NCI-H1694 (cell line): ENCODE measurements at places on chromosomes 12 and 14.

DNA sequence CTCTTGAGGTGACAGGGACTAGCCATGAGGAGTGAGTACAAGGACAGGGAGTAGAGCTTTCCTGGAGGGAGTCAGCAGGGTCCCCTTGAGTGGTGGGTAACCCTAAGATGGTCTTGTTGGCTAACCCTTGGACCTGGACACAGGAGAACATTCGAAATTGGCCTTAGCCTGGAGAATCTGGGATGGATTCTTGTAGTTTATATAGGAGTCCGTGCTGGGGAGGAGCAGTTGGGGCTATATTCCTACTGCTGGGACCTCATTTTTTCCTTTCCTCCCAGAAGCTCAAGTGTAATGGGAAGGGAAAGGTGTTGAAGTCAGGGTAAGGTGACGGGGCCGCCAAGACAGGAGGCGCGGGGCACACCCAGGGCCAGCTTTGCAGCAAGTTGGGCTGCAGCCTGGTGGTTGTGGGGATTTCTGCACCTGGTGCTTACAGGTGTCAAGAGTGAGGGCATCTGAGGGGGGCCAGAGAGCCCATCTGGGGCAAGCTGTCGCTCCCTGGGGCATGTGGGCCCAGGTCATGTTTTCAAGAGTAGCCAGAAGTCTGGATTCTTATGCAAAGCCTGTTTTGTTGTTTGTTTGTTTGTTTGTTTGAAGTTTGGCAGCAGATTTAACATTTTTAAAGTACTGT lies 5.1 kb downstream of the BCL7A start:
- no peak for DNase-seq

- DNase-seq: no peak
Observed at GRCh38 chr12:59911516-59911915, 315.7 kb downstream of the SLC16A7 start.

DNA sequence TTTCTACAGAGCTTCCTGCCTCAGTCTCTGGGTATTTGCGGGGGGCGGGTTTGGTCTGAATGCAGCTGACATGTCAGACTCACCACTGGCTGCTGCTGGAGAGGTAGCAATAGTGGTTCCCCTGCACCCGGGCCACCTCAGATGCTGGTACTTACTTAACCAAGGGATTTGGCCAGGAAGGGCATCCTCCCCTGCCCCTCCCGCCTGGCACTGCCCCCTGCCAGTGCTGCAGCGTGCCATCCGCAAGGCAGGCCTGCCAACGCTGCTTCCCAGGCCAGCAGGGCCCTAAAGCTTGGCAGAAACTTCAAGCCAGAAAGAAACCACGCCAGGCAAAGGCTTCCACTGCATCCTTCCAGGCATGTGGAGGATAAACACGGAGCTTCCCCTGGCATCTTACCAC lies 22.1 kb downstream of the RAB35 start:
- DNase-seq: no peak

- DNase-seq: no peak
Observed at GRCh38 chr12:85277191-85277590, 2.8 kb upstream of the ALX1 start.

DNA sequence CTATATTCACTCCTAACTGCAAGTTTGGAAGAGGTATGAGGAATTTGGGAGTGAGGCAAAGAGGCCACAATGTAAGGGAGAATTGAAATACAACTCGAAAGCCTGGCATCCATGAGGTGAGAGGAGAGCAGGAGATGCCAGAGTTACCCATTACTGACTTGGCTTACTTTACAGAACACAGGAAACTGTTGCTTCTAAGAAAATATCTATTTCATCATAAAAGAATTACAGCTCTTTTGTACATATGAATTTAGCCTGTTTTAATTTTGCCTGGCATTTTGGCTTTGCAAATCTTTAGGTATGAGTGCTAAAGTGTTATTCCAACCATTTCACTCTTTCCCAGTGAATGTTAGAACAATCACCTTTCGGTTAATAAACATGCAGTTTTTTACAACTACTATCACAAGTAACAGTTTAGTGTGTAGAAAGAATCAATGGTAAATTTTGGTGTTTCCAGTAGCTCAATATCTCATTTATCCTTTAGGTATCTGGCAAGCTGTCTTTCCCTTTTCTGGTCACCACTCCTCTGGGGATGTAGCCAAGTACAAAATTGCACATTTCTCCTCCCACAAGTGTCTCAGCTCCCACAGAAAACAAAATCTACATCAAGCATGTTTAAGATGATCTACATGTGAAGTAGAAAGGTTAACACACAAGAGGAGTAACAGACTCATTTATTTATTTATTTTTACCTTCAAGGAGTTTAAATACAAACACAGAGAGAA lies 196.6 kb upstream of the DCN start:
- DNase-seq: no peak

GRCh38 chr12:28082096-28082495 lies 108.2 kb upstream of the CCDC91 start:
- DNase-seq: no peak

- DNase-seq: no peak
Observed at GRCh38 chr12:93759512-93760081, 82.4 kb downstream of the CRADD start.

DNA sequence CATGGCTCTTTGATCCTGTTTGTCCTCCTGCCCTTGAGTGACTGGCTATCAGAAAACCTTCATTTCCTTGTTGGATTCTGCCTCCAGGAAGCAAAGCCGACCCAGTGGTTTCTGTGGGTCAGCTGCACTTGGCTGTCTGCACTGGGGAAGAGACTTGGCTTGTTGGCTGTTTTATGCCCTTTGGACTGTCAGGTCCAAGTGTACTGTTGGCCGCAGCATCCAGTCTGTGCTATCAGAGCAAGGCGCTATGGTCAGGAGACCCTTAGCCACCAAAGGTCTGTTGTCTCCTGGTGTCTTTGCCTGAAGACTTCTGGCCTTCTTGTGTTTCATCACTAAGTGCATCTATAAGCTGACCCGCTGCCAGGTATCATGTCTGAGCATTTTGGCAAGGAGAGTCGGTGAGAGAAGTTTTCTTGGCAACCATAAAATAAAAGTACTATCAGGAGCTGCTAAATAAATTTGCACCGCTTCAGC lies 177.4 kb upstream of the HIF1A start:
- DNase-seq: no peak

GRCh38 chr12:107042801-107043200 lies 50.5 kb downstream of the CRY1 start:
- no peak for DNase-seq

GRCh38 chr14:93005838-93006237 lies 82.9 kb downstream of the CHGA start:
- peak; percentile 40 for DNase-seq

- peak; percentile 89 for DNase-seq
Observed at GRCh38 chr14:49173765-49174373, 412.3 kb downstream of the RPS29 start.

- DNase-seq: no peak
Observed at GRCh38 chr14:52153939-52154338, 85.1 kb upstream of the NID2 start.

DNA sequence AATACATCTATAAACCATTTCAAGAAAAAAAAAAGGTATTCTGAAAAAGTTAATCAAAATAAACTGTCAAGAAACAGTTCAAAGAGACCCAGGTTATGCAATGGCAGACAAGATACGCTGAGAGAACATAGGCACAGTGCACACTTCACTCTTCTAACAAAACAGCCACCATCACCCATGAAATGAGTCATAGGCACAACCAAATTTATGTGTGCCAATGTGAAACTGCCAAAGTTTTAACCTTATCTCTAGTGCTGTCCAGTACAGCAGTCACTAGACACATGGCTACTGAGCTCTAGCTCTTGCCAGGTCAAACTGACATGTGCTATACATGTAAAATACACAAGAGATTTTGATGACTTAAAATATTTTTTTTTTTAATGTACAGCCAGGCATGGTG lies 1.4 kb downstream of the CEP128 start:
- no peak for DNase-seq

DNA sequence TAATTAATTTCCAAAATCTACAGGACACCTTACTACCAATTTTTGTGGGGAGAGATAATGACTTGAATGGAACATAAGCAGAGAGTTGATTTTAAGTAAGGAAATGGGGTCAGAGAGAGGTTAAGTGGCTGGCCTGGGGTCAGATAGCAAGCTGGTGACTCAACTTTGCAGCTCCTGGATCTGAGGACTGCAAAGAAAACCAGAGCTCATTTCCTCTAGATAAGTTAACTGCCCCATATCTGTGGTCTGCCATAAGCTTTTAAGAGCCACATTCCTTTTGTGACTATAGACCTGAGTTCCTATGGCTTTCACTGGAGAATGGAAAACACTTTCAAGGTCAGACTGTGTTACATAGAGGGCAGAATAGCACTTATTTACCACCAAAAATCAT lies 201.2 kb upstream of the PRICKLE1 start:
- DNase-seq: no peak

- no peak for DNase-seq
Observed at GRCh38 chr12:58138424-58138823, 197.1 kb downstream of the ATP23 start.

- DNase-seq: no peak
Observed at GRCh38 chr12:46402941-46403718, 30.6 kb upstream of the SLC38A2 start.

GRCh38 chr12:69339999-69340398 lies 8.2 kb upstream of the LYZ start:
- DNase-seq: no peak

DNA sequence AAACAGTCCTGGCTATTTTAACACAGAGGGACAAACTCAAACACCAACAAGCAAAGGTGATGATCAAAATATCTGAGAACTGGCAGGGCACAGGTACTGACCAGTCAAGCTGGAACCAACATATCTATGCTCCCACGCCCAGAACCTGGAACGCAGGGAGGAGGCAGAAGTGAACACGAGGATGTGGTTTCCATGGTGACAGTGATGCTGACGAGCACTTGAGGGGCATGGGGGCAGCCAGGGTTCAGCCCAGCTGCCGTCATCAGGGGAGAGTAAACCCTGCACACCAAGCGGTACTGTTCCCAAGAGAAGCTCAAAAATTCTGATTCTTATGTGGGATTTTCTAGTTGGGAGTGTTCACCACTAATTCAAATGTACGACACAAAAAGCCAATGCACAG lies 113.6 kb upstream of the SFSWAP start:
- no peak for DNase-seq

GRCh38 chr14:38047195-38047902 lies 160.4 kb upstream of the SSTR1 start:
- no peak for DNase-seq

GRCh38 chr12:22409377-22410164 lies 75.1 kb upstream of the ST8SIA1 start:
- DNase-seq: no peak

DNA sequence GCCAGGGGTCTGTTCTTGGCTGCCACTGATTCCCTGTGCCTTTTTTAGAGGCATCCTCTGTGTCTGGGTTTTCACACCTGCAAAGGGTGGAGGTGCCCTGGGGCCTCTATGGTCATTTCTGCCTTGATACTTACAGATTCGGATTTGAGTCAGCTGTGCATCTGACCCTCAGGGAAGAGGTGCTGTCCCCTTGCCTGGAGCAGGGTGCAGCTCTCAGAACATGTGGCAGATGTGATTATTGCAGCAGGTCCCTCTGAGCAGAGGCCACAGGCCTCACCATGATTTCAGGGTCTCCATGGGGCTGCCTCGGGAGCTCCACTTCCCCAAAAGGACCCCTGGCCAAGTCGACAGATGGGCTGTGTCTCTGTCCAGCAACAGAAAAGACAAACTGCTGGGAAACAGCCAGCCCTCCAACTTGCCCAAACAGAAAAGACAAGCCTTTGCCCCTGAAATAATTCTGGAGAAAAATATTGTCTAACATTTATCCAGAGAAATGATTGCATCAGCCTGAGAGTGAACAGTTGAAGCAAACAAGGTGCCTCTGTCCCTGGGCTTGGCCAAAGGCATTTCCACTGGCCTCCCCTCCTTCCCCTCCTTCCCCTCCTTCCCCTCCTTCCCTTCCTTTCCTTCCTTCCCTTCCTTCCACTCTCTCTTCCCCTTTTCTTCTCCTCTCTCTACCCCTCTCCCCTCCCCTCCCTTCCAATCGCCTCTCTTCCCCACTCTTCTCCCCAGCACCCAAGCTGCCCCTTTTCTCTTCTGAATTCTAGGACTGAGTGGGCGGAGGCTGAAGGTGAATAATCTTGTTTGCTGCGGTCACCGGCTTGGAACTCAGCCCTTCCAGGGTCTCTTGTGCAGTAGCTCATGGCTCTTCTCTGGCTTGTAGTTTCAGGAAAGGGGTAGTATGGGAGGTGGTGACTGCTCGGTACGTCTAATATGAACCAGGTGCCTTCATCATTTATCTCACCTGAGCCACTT lies 676 bp downstream of the SERPINA3 start:
- no peak for DNase-seq

- DNase-seq: no peak
Observed at GRCh38 chr14:38000340-38000739, 207.4 kb upstream of the SSTR1 start.

- DNase-seq: no peak
Observed at GRCh38 chr12:14252697-14253096, 112.8 kb upstream of the ATF7IP start.

- DNase-seq: no peak
Observed at GRCh38 chr12:120849765-120850164, 54.4 kb downstream of the SPPL3 start.

DNA sequence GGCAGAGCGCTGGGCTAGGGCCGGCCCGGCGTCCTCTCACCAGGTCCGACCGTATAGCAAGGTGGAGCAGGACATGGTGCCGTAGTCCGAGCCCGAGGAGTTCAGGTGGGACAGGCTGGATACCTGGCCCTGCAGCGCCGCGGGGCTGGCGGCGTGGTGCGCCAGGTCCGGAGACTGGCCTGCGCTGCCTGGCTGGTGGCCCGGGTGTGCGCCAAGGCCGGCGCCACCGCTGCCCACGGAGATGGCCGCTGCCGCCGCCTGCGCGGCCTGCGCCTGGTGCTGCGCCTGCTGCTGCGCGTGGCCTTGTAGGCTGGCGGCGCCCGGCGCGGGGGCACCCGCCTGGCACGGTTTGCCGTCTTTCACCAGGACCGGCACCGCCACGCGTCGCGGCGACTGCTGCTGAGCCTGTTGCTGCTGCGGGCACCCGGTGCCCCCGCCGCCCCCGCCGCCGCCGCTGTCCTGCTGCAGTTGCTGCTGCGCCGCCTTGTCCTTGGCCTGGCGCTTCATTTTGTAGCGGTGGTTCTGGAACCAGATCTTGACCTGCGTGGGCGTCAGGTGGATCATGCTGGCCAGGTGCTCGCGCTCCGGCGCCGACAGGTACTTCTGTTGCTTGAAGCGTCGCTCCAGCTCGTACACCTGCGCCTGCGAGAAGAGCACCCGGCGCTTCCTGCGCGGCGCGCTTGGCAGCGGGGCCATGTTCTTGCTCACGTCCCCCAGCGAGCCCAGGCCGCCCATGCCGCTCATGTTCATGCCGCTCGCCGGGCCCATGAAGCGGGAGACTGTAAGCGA lies 2.6 kb downstream of the NKX2-1 start:
- DNase-seq: no peak

DNA sequence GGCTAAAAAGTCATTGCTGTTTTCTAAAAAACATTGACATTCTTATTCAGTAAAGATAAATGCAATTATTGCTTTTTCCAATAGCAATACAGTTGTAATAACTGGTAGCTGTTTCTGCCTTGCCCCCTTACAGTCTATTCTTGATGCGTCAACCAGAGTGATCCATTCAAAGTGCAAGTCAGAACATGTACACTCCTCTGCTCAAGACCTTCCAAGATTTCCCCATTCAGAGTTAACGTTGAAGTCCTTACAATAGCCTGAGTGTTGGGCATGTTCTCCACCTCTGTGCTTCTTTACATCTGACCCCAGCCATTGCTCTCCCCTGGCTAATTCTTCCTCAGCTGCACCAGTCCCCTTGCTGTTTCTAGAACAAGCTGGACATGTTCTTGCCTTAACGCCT lies 24.3 kb downstream of the VRK1 start:
- no peak for DNase-seq
